Naive thymus-derived CD4-positive, alpha-beta T cell (primary cell): ENCODE measurements at places on chromosomes 16 and 17.

DNA sequence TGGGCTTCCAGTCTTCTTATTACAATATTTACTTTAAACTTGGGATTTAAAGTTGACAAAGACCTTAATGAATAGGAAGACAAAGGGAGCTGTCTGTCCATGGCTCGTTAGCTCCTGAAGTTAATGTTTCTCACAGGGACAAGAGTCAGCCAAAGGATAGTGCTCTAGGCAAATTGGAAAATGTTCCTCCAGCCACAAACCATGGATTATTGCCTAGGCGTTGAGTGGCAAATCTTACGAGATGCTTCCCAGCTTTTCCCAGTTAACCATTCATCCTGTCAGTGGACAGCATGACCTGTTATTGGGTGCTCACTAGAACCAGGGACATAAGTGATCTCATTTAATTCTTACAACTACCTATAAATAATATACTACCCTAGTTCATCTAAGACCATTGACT is 3.6 kb downstream of the TEX2 start:
- DNase-seq = no peak
- no peak overlapping the region for H3K4me3 ChIP-seq
- H3K27me3 ChIP-seq = no peaks in the 10 kb centered on the region

GRCh38 chr17:2071024-2071385 is 16.1 kb downstream of the HIC1 start:
- no peaks in the 10 kb centered on the region for H3K36me3 ChIP-seq
- no peaks in the 10 kb centered on the region for H3K4me1 ChIP-seq
- no peak for DNase-seq
- no peak overlapping the region for H3K4me3 ChIP-seq
- H3K27ac ChIP-seq = no peak overlapping the region

DNA sequence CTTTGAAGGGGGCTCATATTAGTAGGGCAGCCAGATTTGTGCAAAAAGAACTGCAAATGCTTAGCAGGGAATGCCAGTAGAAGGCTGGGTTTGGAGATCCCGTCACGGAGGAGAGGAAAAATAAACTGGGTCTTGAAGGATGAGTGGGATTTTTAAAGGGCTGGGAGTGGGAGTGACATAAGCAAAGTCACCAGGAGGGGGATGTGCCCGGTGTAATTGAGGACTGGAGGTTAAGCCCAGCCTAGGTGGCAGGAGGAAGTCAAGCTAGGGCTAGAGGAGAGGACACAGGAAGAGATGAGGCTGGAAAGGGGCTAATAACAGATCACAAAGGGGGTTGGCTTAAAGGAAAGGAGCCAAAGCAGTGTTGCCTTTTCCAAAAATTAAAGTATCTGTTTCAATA is 23.2 kb upstream of the LONP2 start:
- no peak for DNase-seq
- H3K27me3 ChIP-seq = no peaks in the 10 kb centered on the region
- H3K36me3 ChIP-seq = no peaks in the 10 kb centered on the region
- no peaks in the 10 kb centered on the region for H3K4me1 ChIP-seq

DNA sequence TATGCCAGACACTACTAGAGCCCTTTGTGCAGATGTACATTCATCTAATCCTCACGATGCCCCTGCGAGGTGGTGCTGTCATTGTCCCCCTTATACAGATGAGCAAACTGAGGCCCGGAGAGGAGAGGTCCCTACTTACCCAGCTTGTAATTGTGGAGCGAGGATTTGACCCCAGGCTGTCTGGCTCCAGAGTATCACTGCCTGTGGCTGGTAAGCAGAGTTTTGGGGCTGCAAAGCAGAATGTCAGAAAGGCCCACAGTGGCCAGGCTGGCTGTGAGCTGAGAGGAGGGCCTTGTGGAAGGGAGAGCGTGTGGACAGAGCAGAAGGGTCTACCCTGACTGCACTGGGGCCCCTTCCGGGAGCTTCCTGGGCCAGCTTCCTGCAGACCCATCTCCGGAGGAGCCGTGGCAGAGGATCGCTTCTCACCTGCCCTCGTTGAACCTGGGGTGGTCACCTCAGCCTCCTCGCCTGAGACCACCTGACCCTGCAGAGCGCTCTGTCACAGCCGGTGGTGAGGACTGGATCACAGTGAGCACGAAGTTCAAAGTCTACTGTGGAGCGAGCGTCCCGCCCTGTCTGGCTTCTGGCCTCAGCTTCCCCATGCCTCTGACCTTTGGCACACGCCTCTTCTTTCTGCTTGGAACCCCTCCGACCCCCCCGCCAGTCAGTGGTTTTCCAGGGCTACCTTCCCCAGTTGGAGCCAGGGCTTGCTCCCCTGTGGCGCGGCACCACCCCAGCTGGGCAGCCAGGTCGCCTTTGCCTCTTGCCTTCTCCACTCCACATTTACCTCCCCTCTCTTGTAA is 12.1 kb downstream of the CMIP start:
- peaks cover 3% of the 10 kb centered on the region for H3K4me1 ChIP-seq
- no peak for DNase-seq
- H3K4me3 ChIP-seq = no peak overlapping the region
- H3K27me3 ChIP-seq = no peaks in the 10 kb centered on the region
- H3K27ac ChIP-seq = no peak overlapping the region

DNA sequence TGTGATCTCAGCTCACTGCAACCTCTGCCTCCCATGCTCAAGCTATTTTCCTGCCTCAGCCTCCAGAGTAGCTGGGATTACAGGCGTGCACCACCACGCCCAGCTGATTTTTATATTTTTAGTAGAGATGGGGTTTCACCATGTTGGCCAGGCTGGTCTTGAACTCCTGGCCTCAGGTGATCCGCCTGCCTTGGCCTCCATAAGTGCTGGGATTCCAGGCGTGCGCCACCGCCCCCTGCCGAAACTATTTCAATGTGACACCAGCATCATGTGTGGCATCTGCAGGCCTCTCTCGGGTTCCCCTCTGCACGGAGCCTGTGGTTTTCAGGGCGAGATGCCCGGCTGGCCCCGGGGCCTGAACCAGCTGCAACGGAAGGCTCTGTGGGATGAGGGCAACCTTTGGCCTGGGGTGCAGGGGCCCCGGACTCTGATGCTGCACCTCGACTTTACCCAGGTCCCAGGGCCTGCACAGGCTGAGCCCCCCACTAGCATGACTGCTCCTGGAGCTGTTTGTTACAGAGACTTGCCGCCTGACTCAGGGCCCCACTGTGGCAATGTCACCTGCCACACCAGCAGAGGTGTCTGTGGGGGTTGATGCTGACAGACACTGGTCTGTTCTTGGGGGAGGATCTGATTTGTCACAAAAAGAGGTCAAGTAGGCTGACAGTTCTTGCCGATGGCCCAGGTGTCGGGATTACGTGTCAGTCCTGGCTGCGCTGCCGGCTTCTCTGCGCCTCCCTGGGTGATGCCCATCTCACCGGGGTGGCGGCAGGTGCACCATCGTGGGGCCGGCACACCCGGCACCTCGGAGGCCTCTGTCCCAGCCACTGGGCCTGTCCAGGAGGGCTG is 8.6 kb upstream of the TEX19 start:
- no peaks in the 10 kb centered on the region for H3K4me1 ChIP-seq
- no peak for DNase-seq
- H3K4me3 ChIP-seq = no peak overlapping the region
- H3K27ac ChIP-seq = no peak overlapping the region
- H3K27me3 ChIP-seq = no peaks in the 10 kb centered on the region
- no peaks in the 10 kb centered on the region for H3K36me3 ChIP-seq

- H3K4me1 ChIP-seq = no peaks in the 10 kb centered on the region
- H3K36me3 ChIP-seq = no peaks in the 10 kb centered on the region
- H3K4me3 ChIP-seq = no peak overlapping the region
- no peak overlapping the region for H3K27ac ChIP-seq
- no peaks in the 10 kb centered on the region for H3K27me3 ChIP-seq
These were observed 44.8 kb downstream of the RNF135 start for GRCh38 chr17:31015639-31016038.
